ENCODE measurements at places on chromosomes 4 and X. TPM values are rescaled to one million over a fixed set of nuclear protein-coding genes. Genes with fewer than 3 reads are reported as not detected.

DNA sequence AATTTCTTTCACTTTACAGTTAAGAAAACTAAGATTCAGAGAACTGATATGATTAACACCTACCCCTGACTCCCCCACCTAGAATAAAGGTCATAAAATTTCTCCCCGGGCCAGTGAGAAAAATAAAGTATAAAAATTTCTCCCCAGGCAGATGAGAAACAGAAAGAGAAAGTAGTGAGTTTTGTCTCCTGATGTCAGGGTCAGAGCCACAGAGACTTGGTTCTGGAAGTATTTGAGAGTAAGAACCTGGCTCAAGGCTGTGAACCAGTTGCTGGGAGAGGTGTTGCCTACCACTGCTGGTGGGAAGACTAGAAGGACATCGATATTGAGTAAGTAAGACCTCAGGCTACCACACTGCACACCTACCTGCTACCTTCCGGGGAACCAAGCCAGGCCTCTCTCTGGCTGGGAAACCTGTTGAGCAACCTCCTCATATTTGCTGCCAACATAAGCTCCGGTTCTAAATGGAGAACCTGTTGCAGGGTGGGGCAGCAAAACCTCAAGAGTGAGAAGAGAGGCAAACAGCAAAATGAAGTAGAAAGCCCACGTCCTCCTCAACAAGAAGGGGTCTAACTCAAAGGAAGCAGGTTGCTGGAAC is 104.2 kb upstream of the PUDP start:
- DNase-seq = no peak
- H3K27ac ChIP-seq = no peak overlapping the region
- H3K36me3 ChIP-seq = no peaks in the 10 kb centered on the region
- no peaks in the 10 kb centered on the region for H3K27me3 ChIP-seq
- no peaks in the 10 kb centered on the region for H3K4me1 ChIP-seq

TLR10 gene
- 0.05 TPM for total RNA-seq

DNA sequence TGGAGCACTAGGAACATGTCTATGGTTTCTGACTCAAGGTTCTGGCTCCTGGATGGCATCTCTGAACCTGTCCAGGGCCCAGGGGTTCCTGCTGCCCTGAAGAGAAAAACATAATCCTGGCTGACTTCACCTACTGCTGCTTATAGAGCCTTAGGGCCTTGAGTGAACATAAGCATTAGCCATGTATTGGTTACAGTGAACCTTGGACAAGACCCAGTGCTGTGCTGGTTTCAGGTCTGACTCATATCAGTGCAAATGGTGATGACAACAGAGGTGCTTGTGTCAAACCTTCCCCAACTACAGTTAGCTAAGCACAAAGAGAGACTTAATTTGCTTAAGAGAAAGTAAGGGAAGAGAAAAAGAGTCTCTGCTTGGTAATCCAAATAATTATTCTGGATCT is 1047.2 kb downstream of the GLUD2 start:
- H3K4me3 ChIP-seq = no peak overlapping the region
- no peaks in the 10 kb centered on the region for H3K4me1 ChIP-seq
- no peak overlapping the region for H3K27ac ChIP-seq
- no peak for DNase-seq
- no peaks in the 10 kb centered on the region for H3K27me3 ChIP-seq

- no peak overlapping the region for H3K27ac ChIP-seq
- H3K36me3 ChIP-seq = no peaks in the 10 kb centered on the region
- H3K27me3 ChIP-seq = no peaks in the 10 kb centered on the region
- H3K4me3 ChIP-seq = no peak overlapping the region
Measured at GRCh38 chr4:107442538-107443111, 277.4 kb downstream of the PAPSS1 start.

NPY5R gene
- not detected for total RNA-seq

- no peaks in the 10 kb centered on the region for H3K27me3 ChIP-seq
- no peak overlapping the region for H3K27ac ChIP-seq
- H3K4me1 ChIP-seq = no peaks in the 10 kb centered on the region
Measured at GRCh38 chrX:129230850-129231512, 292.3 kb downstream of the SMARCA1 start.

GRCh38 chr4:16334601-16335000 is 108.3 kb upstream of the TAPT1 start:
- no peak overlapping the region for H3K27ac ChIP-seq
- no peak for DNase-seq
- H3K36me3 ChIP-seq = no peaks in the 10 kb centered on the region
- no peaks in the 10 kb centered on the region for H3K4me1 ChIP-seq
- H3K27me3 ChIP-seq = no peaks in the 10 kb centered on the region
- no peak overlapping the region for H3K4me3 ChIP-seq

FAAH2 gene
- 0.10 TPM for total RNA-seq

GRCh38 chr4:45036677-45037076 is 310.3 kb upstream of the GNPDA2 start:
- H3K4me1 ChIP-seq = no peaks in the 10 kb centered on the region
- H3K36me3 ChIP-seq = no peaks in the 10 kb centered on the region
- no peak overlapping the region for H3K27ac ChIP-seq
- no peaks in the 10 kb centered on the region for H3K27me3 ChIP-seq
- no peak for DNase-seq

GRCh38 chr4:181213551-181213950 is 1029.7 kb upstream of the TENM3 start:
- DNase-seq = no peak
- no peak overlapping the region for H3K27ac ChIP-seq
- no peak overlapping the region for H3K4me3 ChIP-seq
- H3K4me1 ChIP-seq = no peaks in the 10 kb centered on the region

DNA sequence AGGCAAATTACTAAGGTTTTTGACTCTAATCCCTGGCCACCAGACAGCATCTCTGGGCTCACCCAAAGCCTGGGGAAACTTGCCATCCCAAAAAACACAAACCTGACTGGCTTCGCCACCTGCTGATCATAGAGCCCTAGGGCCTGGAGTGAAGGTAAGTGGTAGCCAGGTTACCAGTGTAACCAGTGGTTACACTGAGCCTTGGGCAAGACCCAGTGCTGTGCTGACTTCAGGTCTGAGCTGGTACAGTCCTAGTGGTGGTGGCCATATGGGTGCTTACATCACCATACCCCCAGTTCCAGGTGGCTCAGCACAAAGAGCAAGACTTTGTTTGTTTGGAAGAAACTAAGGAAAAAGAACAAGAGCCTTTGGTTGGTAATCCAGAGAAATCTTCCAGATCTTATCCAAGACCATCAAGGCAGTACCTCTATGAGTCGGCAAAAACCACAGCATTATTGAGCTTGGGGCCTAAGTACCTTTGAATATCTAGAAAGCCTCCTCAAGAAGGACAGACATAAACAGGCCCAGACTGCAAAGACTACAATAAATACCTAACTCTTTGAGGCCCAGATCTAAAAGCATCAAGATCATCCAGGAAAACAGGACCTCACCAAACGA is 13.7 kb downstream of the MED14 start:
- no peak for DNase-seq
- H3K4me1 ChIP-seq = no peaks in the 10 kb centered on the region
- no peaks in the 10 kb centered on the region for H3K27me3 ChIP-seq

DNA sequence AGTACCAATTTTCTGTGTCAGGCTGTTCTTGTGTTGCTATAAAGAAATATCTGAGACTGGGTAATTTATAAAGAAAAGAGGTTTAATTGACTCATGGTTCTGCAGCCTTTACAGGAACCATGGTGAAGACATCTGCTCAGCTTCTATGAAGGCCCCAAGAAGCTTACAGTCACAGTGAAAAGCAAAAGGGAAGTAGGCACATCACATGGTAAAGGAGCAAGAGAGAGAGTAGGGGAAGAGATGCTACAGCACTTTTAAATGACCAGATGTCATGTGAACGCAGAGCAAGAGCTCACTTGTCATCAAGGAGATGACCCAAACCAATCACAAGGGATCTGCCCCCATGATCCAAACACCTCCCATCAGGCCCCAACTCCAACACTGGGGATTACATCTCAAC is 174.3 kb downstream of the ATP10D start:
- no peak overlapping the region for H3K4me3 ChIP-seq
- no peaks in the 10 kb centered on the region for H3K4me1 ChIP-seq
- no peaks in the 10 kb centered on the region for H3K27me3 ChIP-seq
- DNase-seq = no peak
- no peak overlapping the region for H3K27ac ChIP-seq

DNA sequence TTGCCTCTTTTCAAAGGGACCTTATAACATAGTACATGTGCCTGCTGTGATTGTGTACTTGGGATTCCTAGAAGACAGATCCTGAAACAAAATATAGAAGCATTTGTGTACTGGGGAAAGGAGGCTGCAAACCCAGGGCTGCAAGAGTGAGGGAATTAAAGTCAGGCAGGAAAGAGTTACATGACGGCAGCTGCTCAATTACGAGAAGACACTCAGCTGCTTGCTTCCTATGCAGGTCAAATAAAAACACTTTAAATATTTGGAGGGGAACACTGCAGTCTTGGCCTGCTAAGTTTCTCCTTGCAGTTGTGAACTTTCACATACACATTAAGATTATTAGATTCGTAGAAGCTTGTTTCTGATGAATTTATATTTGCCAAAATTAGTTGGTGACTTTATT is 191.9 kb upstream of the CXCL13 start:
- no peaks in the 10 kb centered on the region for H3K36me3 ChIP-seq
- no peak overlapping the region for H3K4me3 ChIP-seq
- H3K27ac ChIP-seq = no peak overlapping the region
- no peaks in the 10 kb centered on the region for H3K27me3 ChIP-seq

CACNA1F gene
- not detected for total RNA-seq

CTAG2 gene
- not detected for total RNA-seq

DNA sequence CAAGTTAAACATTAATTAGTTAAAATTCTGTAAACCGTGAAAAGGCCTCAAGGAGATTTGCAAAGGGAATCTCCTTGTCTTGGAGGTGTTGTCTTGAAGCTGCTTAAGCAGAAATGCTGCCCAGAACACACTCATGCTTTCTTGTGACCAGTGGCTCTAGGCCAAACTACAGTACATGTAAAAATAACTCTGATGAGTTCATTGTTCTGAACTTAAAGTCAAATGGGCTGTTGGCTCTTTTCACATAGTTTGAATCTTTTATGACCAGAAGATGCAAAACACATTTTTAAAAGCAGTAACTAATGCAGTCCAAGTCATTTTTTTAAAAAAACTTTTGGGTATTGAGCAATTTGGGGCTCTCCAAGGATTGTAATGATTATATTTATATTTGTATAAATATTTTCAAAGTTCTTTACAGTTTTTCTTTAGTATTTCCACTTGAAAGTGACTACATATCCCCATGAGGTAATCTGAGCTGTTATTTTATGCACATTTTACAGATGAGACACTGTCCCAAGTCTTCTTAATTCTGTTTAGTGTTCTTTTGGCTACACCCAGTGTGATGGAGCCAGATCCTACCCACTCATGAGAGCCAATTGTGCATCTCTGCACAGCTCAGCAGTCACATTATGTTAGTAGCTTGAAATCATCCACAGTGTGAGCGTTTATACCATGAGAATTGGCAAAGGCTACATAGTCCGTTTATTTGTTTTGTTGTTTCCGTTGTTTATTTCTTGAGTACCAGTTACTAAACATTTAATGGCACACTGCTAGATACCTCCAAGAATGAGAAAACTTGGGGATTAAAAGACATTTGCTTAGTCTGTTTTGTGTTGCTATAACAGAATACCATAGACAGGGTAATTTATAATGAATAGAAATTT is 112.8 kb upstream of the ATXN3L start:
- no peaks in the 10 kb centered on the region for H3K36me3 ChIP-seq
- no peak overlapping the region for H3K4me3 ChIP-seq
- no peak overlapping the region for H3K27ac ChIP-seq
- no peak for DNase-seq
- H3K4me1 ChIP-seq = no peaks in the 10 kb centered on the region
- no peaks in the 10 kb centered on the region for H3K27me3 ChIP-seq

GRCh38 chr4:48649505-48649904 is 130.6 kb downstream of the FRYL start:
- no peak overlapping the region for H3K4me3 ChIP-seq
- H3K27me3 ChIP-seq = no peaks in the 10 kb centered on the region

- H3K36me3 ChIP-seq = no peaks in the 10 kb centered on the region
- no peaks in the 10 kb centered on the region for H3K4me1 ChIP-seq
- no peak for DNase-seq
- peaks cover 3% of the 10 kb centered on the region for H3K27me3 ChIP-seq
- no peak overlapping the region for H3K27ac ChIP-seq
Measured at GRCh38 chr4:144649646-144650045, 3.7 kb downstream of the HHIP start.

DNA sequence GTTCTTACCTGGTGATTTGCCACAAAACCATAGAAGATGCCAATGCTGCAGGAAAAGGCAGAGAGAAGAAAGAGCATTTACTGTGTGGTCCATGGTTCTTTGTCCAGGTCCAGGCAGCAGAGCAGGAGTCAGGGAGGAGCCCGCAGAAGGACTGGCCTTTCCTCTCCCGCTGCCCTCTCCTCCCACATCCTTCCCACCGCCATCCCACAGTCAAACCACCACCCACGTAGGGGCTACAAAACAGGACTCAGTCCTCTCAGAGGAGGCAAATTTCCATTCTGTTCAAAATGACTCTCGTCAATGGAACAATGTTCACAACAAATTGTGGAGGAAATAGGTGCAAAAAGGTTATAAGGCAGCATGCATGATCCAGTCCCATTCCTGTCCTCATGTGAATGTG is 58.6 kb downstream of the PROM1 start:
- no peak overlapping the region for H3K4me3 ChIP-seq
- peaks cover 2% of the 10 kb centered on the region for H3K27me3 ChIP-seq
- H3K4me1 ChIP-seq = no peaks in the 10 kb centered on the region
- H3K27ac ChIP-seq = no peak overlapping the region
- no peak for DNase-seq

DNA sequence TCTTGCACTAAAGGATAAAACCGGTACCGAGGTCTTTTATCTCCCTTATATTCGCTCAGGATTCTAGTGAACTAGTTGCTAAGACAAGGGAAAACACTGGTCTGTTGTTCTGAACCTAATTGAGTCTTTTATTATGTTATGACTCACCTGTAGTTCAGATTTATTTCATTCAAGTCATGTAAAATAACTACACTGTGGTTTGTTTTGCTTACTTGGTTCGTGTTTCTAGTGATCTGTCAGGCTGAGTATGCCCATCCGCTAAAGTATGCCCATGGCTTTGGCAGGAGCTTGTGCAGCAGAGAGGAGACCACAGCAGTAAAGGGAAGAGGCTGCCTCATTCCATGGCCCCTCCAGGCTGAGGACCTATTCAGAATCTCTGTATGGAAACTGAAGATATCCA is 126.1 kb downstream of the AFF1 start:
- no peak overlapping the region for H3K27ac ChIP-seq
- peaks cover 4% of the 10 kb centered on the region for H3K4me1 ChIP-seq
- no peak overlapping the region for H3K4me3 ChIP-seq
- H3K27me3 ChIP-seq = no peaks in the 10 kb centered on the region
- DNase-seq = peak; percentile 33
- no peaks in the 10 kb centered on the region for H3K36me3 ChIP-seq

GRCh38 chr4:76272582-76272981 is 21.1 kb downstream of the FAM47E start:
- H3K4me3 ChIP-seq = no peak overlapping the region
- no peak for DNase-seq
- no peaks in the 10 kb centered on the region for H3K36me3 ChIP-seq
- H3K27ac ChIP-seq = no peak overlapping the region
- H3K4me1 ChIP-seq = no peaks in the 10 kb centered on the region

RAB39B gene
- 2.0 TPM for total RNA-seq

ASMT gene
- total RNA-seq = not detected

CPZ gene
- total RNA-seq = 0.15 TPM

All from Panc1 (cell line).